NCI-H2107 (cell line): ENCODE measurements at places on chromosomes 3 and 15.
A peak's percentile ranks its signal among the peaks of the same experiment; 100 is the strongest.

- no peak for DNase-seq
These were observed 47.3 kb upstream of the IL12A start for GRCh38 chr3:159941038-159942000.

DNA sequence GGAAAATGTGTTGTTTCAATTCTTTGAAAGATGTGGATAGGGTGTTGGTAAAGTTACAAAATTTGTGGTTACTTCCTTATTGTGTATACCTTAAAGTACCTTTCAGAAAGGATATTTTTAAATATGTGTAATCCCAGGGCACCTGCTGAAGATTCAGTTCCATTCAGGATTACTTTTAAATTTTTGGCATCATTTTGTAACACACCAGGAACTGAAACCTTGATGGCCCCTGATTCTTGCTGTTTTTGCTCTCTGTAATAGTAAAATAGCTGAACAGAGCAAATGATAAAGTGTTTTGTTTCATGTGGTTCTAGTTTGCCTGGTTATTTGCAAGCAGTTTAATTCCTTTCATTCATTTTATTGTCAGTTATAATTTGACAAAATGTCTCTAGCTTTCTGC, 160.9 kb downstream of the KLHL25 start:
- DNase-seq = no peak

- DNase-seq = no peak
These were observed 19.8 kb downstream of the CYP19A1 start for GRCh38 chr15:51318382-51319150.

- peak; percentile 18 for DNase-seq
These were observed 9.7 kb downstream of the ETV5 start for GRCh38 chr3:186099178-186099577.

- DNase-seq = no peak
These were observed 211.1 kb downstream of the SLC9A9 start for GRCh38 chr3:143637133-143637532.

GRCh38 chr3:31377045-31377642, 155.6 kb upstream of the STT3B start:
- DNase-seq = no peak

DNA sequence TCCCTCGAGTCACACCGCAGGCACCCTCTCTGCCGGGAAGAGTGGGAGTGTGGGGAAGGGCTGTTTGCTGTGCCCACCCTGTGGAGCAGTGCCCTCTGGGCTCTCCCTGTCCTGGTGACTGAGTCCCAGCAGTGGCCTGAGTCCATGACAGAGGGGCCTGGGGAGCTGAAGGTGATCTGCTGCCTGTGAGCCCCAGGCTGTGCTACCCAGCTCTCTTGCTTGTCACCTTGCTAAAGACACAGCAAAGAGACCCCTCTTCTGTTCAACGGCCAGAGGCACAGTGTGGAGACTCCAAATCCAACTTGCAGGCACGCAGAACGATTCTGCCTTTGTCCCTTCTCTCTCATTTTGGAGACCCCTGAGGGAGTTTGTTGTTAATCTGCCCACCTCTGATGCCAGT, 232.6 kb downstream of the OPA1 start:
- no peak for DNase-seq

DNA sequence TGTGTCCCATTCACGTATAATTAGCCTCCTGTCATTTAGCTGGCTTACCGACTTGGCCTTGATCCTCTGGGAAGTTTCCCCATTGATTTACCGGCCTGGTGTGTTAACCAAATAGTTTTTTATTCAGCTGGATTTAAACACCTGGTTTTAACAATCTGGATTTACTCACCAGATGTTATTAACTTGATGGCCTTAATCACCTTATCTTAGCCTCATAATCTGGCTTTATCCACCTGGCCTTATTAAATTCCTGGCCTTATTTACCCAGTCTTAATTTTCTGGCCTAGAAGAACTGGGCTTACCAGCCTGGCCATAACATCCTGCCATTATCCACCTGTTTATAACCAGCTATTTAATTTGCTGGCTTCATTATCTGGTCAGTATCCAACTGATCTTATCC, 89.9 kb downstream of the IL12A start:
- DNase-seq = no peak

- DNase-seq = no peak
These were observed 42.0 kb downstream of the GSK3B start for GRCh38 chr3:120052225-120052624.

DNA sequence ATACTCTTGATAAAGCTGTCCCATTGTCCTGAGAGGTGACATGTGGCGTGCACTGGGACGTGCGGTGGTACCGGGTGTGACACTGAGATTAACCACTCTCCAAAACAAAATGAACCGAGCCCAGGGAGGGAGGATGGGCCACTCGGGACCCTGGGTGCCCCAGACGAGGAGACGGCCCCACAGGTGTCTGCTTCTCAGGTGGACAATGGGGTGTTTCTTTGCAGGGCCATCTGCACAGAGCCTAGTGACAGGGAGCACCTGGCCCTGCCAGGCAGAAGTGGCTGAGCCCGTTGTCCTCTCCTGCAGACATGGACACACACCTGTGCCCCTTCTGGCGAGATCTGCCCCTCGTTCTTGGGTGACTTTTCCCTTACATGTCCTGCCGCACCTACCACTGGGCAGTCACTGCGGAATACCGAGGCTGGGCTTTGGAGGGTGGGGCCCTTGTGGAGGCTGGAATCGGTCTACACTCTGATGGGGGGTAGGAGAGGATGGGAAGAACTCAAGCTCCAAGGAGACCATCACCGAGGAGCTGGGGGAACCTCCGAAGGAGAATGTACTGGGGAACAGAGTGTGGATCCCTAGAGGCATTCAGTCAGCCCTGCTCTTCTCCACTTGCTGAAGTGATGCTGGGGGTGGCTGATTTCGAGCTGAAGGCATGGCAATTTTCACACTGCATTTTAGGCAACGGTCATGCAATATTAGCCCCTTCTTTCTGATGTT, 153.5 kb downstream of the ATP10A start:
- DNase-seq = no peak

- peak; percentile 46 for DNase-seq
These were observed 40.9 kb upstream of the IDH2 start for GRCh38 chr15:90143166-90143655.

GRCh38 chr3:67640023-67640660, 14.3 kb downstream of the SUCLG2 start:
- no peak for DNase-seq

GRCh38 chr15:28114721-28115622, 15.9 kb upstream of the OCA2 start:
- DNase-seq = no peak

DNA sequence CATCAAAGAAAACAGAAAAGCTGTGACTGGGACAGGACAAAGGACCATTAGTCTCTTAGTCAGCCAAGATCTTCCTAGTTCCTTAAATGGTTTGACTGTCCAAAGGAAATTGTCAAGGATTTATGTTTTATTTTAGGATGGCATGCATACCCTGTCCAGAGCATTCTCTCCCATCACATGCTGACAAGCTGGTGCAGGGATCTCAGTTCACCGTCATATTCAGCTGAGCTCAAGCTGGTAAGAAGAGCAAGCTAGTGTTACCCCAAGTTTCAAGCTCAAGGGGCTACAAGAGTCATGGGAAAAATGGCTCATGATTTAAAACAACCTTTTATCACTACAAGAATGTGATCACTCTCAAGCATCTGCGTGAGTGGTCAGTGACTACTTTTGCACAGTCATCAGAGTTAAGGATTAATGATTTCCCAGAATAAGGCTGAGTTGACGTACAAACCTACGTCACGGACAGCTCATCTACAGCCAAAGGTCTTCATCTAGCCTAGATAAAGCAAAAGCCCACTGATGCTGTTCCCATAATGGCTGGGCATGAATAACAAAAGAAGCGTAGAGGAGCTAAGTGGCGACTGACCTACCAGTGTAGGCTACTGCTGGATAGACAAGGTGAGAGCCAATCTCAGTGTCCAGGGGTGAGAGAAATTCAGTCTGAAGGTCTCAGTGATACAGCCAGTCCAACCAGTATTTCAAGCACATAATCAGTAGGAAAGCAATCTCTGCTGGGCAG, 157.5 kb downstream of the GABRB3 start:
- no peak for DNase-seq

DNA sequence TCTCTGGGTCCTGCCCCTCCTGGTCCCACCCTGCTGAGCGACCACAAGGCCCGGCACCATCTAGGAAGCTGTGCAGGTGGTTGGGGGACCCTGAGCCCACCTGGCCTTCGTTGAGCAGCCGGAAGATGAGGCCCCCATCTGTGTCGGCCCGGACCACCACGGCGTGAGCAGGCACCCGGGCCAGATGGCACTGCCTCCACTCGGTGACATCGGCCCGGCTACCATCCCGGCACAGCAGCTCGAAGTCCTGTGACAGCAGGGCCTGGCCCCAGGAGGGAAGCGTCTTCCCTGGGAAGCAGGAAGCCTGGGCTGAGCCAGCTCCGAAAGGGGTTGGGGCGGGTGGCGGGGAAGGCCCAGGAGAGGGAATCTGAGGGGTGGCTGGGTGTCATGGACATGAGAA, 12.6 kb downstream of the MELTF start:
- DNase-seq = no peak

DNA sequence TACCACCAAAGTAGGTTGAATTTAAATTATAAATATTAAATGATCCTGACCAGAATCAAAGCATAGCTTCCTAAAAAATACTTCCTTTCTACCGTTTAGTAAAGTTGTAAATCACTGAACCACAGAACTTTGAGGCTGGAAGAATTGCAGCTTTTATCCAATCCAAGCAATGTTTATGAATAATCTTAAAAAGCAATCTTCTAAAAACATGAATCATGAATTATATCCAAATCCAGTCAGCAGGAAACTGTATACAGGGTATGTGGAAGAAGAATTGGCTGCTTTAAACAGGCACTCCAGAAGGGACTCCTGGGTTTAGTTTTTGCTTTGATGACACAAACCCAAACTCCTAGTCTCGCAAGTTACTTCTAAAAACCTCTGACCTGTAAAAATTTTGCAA, 30.2 kb downstream of the HEG1 start:
- no peak for DNase-seq

DNA sequence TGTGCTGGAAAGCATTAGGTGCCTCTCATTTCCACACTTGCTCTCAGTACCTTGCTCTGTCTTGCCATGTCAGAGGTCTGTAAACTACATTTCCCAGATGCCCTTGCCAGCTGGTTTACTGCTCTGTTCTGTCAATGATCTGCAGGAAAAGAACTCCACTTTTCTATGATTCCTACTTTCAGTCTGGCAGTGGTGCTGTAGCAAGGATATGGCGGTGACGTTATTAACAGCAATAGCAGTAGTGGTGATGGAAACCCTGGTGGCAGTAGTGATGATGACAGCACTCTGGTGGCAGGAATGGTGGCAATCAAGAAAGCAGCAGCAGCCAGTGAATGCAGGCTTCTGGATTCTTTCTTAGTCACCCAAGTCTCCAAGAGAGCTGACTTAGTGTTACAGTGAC, 665.2 kb downstream of the DIPK2A start:
- no peak for DNase-seq

DNA sequence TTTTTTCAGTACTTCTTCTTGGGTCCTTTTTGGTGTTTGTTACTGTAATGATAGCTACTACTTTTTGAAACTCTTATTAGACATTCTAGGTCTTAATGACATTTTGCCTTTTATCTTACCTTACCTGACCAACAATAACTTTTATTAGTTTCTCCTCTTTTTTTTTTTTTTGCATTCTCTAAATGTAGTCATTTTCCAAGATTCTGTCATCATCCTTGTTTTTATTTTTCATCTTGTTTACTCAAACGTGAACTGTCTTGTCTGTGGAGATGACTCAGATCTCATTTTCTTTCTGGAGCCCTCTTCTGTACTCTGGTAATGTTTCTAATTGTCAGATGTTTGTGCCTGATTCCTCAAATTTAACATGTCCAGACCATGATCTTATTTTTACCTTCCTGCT, 2.9 kb downstream of the ABHD5 start:
- DNase-seq = no peak

- DNase-seq = no peak
These were observed 17.7 kb downstream of the ACVR2B start for GRCh38 chr3:38471260-38471857.

DNA sequence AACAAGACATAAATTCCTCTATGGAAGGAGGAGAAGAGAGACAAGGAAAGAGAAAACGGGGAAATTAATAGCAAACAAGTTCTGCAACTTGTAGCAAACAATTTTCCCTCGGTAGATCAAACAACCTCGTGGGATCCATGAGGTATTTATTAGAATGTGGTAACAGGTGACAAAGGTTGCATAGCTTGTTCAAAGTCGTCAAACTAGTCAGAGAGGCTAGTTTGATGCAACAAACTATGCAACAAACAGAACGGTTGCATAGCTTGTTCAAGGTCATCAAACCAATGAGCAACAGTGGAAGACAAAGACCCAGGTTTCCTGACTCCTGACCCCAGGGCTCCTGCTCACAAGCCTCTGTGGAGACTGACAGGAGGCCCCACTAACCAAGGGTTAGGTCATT, 20.7 kb downstream of the MB21D2 start:
- DNase-seq = no peak

GRCh38 chr15:48674876-48675275, 29.4 kb upstream of the FBN1 start:
- no peak for DNase-seq

DNA sequence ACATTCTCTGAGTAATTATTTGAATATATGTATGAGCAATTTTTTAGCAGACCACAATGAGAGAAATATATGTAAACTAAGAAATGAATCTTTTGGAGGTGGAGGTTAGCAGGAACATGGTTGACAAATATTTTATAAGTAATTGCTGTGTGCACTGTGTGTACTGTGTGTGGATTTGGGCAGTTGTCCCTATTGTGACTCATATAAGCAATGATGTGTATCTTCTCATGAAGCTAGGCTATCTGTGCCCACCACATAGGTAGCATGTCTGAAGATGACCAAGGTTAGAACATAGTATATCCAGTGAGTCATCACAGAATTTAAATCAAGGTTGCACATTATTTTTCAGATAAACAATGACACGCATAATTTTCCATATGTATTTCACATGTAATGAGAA, 713.9 kb upstream of the GBE1 start:
- no peak for DNase-seq

- no peak for DNase-seq
These were observed 142.9 kb downstream of the CADPS start for GRCh38 chr3:62732183-62732904.

DNA sequence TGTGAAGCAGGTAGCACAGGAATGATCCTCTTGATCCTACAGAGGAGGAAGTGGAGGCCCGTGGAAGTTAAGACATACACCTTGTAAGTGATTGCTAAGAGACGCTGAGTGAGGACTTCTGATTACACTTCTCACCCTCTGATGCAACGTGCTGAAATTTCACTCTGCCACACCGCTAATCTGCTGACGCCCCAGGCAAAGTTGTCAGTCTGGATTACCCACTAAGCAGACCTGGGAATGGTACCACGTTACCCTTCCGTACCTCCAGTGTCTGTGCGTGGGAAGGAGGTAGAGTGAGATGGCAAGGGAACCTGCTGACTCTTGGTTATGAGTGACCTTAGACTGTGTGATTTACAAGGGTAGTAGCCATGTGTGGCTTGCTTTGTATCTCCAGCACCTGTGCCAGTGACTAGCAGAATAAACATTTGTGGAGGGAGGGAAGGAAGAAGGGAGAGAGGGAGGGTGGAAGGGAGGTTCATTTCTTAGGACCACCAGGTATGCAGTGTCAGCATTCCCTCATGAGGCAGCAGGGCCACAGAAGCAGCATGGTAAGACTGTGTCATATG, 115.0 kb downstream of the ALDH1A2 start:
- DNase-seq = no peak

- no peak for DNase-seq
These were observed 35.5 kb downstream of the TMEM212 start for GRCh38 chr3:171878461-171879225.

GRCh38 chr3:16514021-16514700, 662 bp upstream of the RFTN1 start:
- DNase-seq = no peak
